SW480 (cell line): ENCODE measurements at places on chromosomes 6 and 20.
A peak's percentile ranks its signal among the peaks of the same experiment; 100 is the strongest.

DNA sequence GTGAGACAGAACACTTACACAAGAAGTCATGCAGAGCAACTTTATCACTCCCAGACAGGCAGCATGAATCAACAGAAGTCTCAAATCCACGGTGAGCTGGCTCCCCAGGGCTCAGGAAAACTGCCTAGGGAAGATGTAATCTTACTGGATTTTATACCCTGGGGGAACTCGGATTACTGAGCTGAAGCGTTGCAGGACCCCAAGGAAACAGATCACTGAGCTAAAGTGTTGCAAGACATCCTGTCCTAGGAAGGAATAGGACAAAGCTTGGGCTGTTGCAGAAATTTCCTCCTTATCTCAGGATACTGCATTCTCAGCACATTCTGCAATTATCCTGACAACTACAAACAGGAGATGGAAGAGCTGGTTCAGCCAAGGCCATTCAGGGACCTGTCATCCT lies 224.8 kb downstream of the TFAP2A start:
- DNase-seq: no peak

DNA sequence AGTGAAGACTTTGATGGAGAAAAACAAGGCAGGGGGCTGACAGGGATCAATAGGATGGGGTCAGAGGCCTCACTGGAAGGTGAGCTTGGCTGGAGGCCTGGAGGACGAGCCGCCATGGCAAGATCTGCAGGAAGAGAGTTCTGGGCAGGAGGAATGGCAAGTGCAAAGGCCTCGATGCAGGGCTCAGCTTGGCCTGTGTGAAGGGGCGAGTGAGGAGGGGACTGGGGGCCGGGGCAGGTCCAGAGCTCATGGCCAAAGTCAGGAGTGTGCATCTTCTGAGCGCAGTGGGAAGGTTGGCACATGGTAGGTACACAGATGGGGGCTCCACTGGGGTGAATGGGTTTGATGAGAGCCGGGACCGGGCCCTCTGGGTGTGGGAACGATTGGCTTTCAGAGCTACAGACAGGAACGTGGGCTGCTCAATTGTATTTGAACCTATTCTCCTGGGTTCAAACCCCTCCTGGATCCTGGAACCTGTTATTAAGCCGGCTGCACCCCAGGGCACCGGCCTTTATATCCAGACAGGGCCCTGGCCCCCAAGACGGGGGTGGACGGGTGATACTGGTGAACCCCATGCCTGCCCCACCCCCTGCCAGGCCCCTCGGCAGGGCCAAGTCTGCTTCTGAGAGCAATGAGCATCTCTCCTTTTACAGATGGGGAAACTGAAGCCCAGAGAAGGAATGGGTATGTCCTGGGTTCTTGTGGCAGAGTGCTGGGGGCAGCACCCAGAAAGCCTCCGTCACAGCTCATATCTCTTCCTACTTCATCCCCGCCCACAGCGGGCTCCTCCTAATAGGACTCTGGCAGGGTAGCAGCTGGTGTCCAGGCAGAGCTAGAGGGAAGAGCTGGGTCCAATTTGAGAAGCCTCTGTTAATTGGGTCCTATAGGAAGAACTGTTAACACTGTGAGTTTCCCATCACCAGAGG lies 106.1 kb downstream of the CEBPB start:
- no peak for DNase-seq

DNA sequence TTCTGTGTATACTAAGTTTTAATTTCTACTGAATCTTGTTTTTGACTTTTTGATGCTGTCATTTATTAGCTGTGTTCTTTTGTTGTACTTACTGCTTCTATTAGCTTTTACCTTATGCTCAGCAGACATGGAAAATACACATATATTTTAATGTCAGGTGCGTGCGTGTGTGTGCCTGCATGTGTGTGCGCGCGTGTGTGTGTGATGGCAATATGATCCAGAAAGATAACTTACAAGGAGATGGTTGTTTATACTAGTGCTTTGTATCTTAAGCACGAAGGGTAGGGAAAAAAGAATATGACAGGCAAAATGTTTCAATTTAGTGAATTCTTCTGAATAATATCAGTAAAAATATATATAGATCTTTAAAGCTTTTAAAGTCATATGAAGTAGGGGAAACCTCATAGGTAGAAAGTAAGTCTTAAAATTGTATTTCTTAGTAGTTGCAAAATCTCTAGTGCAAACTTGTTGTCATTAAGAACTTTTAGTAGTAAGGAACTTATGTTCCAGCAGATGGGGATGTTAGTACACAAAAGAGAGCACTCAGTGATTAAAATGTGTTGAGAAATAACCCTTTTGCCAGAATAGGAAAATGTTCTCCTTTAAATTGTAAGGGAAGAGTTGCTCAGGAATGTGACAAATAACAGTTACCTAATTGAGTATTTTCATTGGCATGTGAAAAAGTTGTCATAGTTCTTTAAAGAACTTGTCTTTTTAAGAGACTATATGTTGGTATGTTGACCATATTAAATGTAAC lies 13.2 kb downstream of the QKI start:
- peak; percentile 60 for DNase-seq

DNA sequence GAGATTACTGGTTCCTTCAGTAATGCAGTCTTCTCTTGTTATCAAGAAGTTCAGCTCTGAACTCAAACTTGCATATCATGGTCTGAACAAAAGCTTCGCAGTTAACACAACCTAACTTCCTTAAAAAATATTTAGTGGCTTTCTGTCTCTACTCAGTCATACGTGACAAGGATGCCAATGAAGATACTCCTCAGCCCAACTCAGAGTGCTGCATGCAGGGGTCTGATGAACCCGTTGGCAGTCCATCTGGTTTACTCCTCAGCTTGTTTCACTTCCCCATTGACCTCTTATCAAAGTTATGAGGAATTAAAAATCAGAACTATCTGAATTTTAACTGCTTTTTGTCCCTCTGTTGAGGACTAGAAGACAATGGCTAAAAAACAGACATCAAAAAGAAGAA lies 56.6 kb upstream of the RIN2 start:
- DNase-seq: no peak

- no peak for DNase-seq
Observed at GRCh38 chr20:18678549-18679419, 90.9 kb downstream of the DTD1 start.

DNA sequence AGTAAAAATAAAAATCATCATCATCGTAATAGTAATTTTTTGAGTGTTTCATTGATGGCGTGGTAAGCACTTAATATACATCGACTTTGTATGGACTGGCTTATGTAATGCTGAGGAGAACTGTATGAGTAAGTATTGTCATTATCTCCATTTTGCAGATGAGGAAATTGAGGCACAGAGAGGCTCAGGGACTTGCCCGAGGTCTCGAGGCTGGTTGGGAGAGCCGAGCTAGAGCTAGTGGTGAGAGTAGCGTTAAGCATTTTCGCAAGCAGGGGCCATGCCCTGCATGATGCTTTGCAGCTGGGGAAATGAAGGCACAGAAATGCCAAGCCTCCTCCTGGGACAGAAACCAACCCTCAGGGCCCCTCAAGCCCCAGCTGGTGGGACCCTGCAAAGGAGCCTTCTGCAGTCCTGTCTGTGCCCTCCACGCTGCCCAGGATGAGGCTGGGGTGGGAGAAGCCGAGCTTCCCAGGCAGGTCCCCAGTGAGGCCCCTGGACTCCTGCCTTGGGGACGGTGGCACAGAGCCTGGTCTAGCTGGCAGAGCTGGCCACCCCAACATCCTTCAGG lies 31.1 kb upstream of the STX16 start:
- DNase-seq: peak; percentile 42

- no peak for DNase-seq
Observed at GRCh38 chr6:34205466-34205865, 31.2 kb upstream of the HMGA1 start.

GRCh38 chr20:63192721-63193120 lies 23.2 kb downstream of the YTHDF1 start:
- DNase-seq: no peak

DNA sequence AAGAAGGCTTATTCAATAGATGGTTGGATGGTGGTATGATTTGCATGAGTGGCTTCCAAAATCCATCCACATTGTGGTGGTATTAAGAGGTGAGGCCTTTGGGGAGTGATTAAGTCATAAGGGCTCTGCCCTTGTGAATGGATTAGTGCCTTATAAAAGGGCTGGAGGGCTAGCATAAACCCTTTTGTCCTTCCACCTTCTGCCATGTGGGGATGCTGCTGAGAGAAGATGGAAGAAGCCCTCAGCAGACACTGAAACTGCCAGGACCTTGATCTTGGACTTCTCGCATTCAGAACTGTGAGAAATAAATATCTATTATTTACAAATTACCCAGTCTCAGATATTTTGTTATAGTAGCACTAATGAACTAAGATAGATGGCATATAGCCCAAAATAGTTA lies 27.8 kb upstream of the SRPK1 start:
- DNase-seq: peak; percentile 13

GRCh38 chr20:10236540-10237533 lies 18.2 kb downstream of the SNAP25 start:
- no peak for DNase-seq

DNA sequence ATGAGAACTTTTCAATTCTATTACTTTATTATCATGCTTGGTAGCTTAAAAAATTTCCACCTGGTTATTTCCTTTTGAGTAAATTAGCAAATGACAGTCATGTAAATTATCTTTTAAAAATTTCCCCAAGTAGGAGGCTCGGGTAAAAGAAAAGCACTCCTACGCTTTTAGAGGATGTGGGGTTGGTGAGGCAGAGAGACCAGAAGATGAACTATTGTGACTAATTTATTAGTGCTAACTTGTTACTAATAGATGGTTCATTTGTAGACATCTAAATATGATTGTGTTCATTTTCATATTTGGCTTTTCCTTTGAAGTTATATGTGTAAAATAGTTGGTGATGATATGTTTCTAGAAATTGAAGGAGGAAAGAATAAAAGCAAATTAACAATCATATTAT lies 27.0 kb downstream of the ZNF292 start:
- no peak for DNase-seq

- no peak for DNase-seq
Observed at GRCh38 chr6:25583906-25584305, 68.1 kb upstream of the SCGN start.

- no peak for DNase-seq
Observed at GRCh38 chr6:47700596-47700995, 2.2 kb downstream of the ADGRF4 start.

DNA sequence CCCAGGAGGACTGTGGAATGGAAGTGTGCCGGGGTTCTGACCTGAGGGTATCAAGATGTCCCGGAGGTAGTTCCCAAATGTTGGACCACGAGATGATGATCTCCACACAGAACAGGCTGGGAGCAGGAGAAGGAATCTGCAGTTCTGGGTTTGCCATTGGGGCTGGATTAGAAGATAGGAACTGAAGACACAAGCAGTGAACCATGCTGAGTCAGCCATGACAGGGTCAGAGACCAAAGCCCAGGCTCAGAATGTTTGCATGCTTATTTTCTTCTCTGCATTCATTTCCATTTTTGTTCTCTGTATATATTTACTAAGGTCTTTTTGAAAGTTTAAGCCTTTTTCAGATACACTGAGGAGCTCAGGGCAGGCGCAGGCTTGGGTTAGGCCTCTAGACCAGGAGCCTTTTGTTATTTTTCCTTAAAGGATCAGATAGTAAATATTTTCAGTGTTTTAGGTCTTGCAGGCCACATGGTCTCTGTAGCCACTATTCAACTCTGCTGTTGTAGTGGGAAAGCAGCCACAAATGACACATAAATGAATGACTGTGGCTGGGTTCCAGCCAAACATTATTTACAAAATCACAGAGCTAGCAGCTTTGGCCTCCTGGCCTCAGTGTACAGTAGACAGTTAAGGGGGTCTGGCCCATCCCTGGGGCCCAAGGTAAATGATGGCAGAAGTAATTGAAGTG lies 28.5 kb downstream of the SLC35D3 start:
- DNase-seq: no peak

- no peak for DNase-seq
Observed at GRCh38 chr6:152585236-152585635, 51.9 kb downstream of the SYNE1 start.

DNA sequence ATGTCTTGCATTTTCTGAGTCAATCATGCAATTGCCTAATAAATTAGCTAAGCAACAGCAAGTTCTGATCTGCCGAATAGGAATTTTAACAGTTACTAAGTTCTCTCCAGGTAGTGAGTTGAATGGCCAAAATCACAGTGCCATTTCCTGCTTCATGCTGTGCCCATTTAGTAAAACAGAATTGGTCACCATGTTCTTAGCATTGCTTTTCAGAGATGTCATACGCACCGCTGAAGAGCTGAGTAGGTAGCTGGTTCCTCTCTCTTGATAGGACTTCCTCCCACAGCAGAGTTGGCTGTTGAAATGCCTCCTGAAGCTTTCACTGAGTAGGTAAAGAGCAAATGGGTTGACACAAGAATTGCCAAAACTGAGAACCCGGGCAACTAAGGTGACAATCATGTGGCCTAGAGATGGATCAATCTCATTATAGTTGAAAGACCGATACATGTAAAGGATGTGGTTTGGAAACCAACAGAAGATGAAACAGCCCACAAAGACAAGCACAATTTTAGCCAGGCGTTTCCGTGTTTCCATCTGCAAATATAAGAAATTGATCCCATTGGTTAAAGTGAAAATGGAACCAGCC lies 57.1 kb upstream of the GJE1 start:
- peak; percentile 2 for DNase-seq

DNA sequence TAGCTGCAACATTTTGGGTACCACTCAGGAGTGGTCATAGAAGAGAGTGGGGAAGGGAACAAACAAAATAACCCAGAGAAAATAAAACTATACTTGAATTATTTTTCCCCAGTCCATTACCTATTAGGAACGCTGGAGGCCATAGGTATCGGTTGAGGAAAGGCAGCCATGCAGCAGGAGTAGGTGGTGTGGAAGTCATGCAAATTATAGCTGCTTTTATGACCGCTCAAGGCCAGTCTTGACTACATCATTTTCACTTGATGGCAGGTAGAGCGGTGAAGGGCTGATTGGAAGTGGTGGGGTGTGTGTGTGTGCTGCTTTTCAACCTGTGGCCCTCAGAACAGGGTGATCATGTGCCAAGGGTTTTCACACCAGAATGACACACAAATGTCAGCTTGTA lies 36.5 kb upstream of the KIF13A start:
- DNase-seq: no peak

DNA sequence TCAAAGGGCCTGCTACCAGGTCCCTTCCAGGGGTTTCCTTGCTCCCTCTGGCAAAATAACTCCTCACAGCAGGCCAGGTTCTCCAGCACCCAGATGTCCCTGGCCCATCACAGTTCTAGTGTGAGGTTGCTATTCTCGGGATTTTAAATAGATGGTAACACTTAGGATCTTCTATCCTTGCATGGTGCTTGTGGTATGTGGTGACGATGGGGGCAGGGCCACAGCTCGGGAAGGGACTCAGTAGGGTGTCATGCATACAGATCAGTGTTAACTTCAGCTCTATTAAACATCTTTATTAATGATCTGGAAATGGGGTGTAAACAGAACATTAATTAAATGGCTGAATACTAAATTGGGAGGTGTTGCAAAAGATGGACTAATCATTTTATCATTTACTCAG lies 323.8 kb downstream of the QKI start:
- DNase-seq: no peak

GRCh38 chr6:170023620-170024521 lies 267.0 kb downstream of the DLL1 start:
- DNase-seq: no peak
